ENCODE measurements at places on chromosomes 11 and 22.

- no peak for DNase-seq
These were observed 4.6 kb downstream of the OR4C45 start for GRCh38 chr11:50037251-50037650.

GRCh38 chr11:70383664-70384565 is 14.4 kb upstream of the CTTN start:
- no peak for DNase-seq

- no peak for DNase-seq
These were observed 124.3 kb upstream of the TTC12 start for GRCh38 chr11:113189909-113190667.

- DNase-seq = no peak
These were observed 14.1 kb downstream of the PIK3IP1 start for GRCh38 chr22:31278151-31278621.

DNA sequence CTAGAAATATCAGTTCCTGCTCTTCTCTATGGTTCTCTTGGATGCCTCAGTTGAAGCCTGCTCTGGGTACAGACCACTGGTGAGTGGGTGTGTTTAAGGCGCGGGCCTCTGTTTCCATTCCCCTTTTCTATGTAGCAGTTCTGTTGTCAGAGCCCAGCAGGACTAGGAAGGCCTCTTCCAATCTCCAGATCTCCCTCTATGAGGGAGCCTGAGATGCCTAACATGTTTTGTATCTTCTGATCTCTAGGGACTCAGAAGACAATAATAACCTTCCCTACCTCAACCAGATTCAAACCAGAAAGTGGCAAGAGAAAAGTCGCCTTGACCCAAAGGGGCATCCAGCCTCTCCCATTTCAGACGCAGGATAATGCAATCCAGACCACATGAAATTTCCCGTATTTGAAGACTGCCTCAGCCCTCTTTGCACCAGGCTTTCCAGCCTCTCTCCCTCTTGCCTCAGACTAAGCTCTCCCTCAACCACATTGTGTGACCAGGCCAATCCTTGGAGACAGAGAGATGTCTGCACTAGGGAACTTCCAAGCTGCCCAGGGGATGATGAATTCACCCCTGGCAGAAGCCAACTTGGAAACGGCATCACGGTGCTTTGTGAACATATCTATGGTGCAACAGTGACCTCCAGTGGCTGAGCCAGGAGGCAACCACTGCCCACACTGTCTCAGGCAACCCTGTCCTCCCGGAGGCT is 150.1 kb upstream of the UBASH3B start:
- peak; percentile 57 for DNase-seq

GRCh38 chr11:47394322-47395222 is 13.8 kb upstream of the SLC39A13 start:
- DNase-seq = peak; percentile 65

Data from stimulated activated naive CD8-positive, alpha-beta T cell treated with anti-CD3 and anti-CD28 coated beads, Interleukin-15, Interleukin-2, amounts not matched to agents 100 U/mL and 50 U/mL, for 24 hours (primary cell).